ENCODE measurements at places on chromosomes 2 and 18.

GRCh38 chr18:5891184-5891853 lies 4.0 kb downstream of the TMEM200C start:
- DNase-seq, result no peak

DNA sequence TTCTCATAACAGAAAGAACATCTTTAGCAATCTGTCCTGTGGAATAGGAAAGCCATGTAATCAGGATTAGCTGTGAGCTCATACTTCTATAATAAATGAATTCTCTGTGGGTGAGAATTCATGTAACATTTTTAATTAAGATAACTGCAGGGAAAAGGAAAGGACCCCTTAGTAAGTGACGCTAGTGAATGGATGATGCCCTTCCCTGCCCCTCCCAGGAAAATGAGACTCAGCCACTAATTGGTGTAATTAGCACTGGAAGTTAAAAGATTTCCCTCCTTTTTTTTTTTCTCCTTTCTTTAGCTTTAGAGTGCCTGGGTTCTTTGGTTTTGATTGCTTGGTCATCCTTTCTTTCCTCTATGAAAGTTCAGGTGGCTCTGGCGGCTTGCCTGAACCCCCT lies 90.3 kb downstream of the VWA3B start:
- DNase-seq, result no peak

DNA sequence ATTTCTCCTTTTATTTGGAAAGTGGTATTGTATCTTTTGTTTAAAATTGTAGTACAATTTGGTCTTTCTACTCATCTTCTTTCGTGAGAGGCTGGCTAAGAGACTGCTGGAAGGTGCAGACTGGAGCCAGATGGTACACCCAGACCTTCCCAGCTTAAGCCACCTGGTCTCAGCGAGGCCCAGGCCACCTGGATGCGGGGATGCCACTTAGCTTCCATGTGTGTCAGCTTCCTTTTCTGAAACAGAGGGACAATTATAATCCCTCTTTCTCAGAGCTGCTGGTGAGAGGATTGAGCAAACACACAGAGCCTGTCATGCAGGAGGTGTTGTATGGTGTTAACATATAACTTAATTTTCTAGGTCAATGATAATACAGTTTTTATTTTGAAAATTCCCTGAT lies 17.4 kb downstream of the FARP2 start:
- no peak for DNase-seq

DNA sequence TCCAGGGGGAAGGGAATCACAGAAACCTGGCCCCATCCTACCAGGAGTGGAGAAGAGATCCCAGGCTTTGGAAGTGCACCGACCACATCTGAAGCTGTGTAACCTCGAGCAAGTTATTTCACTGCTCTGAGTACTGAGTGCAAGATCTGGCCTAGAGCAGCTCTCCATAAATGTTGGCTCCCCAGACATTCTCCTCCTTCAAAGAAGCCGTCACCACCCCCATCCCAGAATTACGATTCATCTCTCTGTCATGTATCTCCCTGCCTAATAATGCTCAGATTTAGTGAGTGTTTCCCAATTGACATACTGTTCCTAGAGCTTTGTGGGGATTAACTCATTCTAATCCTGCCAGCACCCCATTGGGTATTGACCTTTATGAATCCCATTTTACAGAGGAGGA lies 51.7 kb downstream of the TNS1 start:
- no peak for DNase-seq

GRCh38 chr2:176960061-176960460 lies 252.5 kb upstream of the HNRNPA3 start:
- no peak for DNase-seq

- DNase-seq, result no peak
Observed at GRCh38 chr2:86082756-86083155, 22.9 kb downstream of the POLR1A start.

DNA sequence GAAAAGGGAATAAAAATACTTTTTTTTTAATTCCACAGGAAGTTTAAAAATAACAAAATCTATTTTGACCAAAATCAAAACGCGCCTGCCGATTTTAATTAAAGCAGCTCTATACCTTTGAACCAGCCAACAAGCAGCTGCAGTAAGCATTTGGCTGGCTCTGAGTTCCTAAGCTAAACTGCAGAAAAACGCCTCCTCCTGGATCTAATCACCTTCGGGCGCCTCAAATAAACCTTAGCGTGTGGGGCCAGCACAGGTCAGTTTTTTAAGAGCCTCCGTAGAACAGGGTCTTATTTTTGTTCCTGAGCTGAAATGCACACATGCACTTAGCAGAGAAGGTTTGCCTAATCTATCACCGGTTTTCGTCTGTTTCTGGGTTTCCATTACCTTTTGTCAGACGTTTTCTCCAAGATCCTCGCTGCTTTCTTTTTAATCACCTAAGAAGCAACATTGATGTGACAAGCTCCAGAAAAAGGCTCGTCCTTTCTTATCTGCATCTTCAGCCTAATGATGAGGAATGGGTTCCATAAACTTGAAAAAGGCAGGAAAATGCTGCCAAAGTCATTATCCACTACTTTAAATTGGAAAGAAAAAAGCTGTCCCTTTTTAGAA lies 64.7 kb upstream of the HNRNPA3 start:
- no peak for DNase-seq

DNA sequence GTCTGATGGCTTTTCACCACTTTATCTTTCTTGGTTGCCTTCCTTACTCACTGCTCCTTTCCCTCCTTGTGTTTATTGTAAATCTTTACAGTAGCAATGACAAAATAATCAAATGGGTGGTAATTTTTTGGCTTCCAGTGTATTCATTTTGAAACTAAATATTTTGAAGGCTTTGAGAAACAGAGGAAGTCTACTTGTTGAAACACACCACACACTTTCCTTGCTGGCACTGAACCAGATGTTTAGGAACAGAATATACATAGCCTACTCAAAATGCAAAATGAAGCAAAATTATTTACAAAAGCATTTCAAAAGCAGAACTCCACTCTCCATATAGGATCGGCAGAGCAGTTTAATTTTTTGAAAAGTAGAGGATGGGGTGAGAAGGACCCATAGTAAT lies 189.8 kb downstream of the LTBP1 start:
- DNase-seq, result no peak

- no peak for DNase-seq
Observed at GRCh38 chr2:6516674-6517073, 349.0 kb downstream of the CMPK2 start.

DNA sequence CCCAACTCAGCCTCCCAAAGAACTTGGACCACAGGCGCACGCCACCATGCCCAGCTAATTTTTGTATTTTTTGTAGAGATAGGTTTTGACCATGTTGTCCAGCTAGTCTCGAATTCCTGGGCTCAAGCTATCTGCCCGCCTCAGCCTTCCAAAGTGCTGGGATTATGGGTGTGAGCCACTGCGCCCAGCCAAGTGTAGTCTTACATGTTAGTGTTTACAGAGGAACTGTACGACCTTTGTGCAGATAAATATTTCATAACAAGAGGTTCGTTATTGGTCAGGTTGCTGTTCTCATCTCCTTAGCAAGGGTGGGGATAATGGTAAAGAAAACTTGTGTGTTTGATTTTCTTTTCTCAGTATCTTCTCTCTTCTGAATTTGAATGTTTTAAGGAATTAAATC lies 46.5 kb downstream of the RALBP1 start:
- DNase-seq, result no peak

DNA sequence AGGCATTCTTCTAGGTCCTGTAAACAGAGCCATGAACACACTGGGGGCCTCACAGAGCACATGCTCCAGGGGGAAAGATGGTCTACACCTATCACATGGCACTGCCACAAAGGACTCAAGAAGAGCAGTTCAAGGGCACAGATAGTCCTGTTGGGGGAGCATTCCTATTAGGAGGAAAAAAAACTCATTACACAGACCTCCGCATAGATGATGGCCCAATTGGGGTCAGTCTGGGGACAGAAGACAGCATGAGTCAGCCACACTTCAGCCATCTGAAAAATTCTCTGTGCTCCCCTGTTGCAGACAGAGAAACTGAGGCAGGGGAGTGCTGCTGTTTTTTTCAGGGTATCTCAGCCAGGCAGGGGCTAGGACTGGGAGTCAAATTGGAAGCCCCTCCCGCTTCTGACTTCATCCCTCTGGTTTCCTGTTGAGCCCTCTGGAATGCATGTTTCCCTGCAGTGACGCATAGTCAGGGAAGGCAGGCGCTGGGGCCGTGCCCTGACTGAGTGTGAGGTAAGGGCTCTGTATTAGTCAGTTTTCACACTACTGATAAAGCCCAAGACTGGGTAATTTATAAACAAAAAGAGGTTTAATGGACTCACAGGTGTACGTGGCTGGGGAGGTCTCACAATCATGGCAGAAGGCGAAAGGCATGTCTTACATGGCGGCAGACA lies 67.9 kb downstream of the RHOB start:
- no peak for DNase-seq

DNA sequence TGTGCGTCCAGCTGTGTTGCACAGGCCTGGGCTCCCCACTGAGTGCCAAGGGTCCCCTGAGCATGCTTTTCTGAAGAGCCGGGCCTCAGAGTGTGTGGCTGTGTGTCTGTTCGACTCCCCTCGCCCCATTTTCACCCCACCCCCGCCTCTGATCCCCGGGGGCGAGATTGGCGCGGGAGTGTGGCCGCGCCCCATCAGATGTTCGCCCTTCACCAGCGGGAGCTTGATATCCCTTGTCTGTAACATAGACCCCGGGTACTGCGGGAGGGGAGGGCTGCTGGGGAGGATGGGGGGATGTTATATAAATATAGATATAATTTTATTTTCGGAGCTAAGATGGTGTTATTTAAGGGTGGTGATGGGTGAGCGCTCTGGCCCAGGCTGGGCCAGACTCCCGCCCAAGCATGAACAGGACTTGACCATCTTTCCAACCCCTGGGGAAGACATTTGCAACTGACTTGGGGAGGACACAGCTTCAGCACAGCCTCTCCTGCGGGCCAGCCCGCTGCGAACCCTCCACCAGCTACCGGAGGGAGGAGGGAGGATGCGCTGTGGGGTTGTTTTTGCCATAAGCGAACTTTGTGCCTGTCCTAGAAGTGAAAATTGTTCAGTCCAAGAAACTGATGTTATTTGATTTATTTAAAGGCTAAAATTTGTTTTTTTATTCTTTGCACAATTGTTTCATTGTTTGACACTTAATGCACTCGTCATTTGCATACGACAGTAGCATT lies 1.5 kb downstream of the RHOB start:
- no peak for DNase-seq

DNA sequence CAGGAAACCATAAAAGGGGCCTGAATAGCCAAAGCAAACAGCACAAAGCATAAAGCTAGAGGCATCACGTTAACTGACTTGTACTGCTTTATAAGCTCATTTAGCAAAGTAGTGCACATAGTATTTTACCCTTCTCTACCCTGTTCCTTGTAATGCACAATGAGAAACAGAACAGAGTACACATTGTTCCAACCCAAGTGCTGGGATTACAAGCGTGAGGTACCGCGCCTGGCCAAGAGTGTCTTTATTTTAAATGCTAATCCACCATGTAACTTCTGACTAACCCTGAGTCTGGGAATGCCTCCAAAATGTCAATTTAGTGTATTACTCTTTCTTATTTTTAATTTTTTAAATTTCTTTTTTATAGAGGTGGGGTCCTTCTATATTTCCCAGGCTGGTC lies 46.4 kb upstream of the STON1 start:
- no peak for DNase-seq

- DNase-seq, result no peak
Observed at GRCh38 chr2:136319237-136319636, 201.3 kb upstream of the CXCR4 start.

- peak; percentile 43 for DNase-seq
Observed at GRCh38 chr2:130873700-130874346, 37.1 kb downstream of the ARHGEF4 start.

DNA sequence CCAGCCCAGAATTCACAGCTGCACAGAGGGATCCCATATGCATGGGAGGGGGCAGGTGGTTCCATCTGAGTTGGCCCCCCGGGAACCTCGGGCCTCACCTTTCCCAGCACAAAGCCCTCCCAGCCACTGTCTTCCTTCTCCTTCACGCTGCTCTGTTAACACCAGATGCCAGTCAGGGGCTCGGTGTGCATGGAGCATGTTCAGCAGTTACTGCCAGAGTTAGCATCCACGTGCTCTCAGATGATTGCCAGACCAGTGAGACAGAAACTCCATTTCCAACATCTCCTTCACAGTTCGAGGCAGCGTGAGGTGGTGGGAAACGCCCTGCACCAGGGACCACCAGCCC lies 101.0 kb downstream of the PTGR3 start:
- no peak for DNase-seq

DNA sequence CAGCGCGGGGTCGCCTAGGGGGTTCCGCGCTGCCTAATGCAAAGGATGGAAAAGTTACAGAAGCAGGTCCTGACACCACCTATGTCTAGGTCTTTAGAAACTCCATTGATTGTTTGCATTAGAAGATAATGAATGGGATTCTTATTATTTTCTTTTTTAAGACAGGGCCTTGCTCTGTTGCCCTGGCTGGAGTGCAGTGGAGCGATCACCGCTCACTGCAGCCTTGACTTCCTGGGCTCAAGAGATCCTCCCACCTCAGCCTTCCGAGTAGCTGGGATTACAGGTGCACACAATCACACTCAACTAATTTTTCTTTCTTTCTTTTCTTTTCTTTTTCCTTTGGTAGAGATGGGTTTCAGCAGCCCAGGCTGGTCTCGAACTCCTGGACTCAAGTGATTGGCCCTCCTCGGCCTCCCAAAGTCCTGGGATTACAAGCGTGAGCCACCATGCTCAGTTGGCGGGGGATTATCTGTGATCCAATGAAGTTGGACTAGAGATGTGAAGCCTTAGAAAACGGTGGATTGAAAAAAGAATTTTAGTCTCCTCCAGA lies 761 bp upstream of the IDH1 start:
- no peak for DNase-seq

DNA sequence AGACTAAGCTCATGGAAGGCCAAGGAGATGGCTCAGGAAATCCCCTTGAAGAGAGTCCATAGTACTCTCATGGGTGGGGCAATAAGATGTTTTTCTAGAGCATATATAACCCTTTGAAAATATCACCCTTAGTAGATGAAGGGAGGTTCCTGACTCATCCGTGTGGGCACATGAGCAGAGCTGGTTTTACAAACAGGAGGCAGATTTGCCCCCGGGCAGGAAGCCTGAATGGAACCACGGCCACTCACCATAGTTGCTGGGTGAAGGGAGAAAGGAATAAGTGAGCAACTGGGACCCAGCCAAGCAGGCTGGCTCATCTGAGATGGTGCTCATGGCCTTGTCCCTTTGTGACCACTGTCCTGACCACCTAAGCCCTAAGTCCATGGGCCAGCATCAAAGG lies 29.0 kb upstream of the MAPRE3 start:
- no peak for DNase-seq

DNA sequence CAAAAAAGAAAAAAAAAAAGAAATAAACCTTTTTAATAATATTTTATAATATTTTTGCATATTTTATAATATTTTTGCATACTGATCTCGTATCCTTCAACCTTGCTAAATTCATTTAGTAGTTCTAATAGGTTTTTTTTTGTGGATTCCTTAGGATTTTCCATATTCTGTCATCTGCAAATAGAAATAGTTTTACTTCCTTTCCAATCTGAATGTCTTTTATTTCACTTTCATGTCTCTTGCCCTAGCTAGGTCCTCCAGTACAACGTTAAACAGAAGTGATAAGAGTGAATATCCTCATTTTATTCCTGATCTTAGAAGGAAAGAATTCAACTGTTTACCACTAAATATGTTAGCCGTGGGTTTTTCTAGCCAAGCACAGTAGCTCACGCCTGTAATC lies 13.7 kb downstream of the LMAN2L start:
- no peak for DNase-seq

All from stimulated activated CD4-positive, alpha-beta T cell treated with anti-CD3 and anti-CD28 coated beads, Interleukin-15, amount 100 ng/mL, for 1 hour (primary cell).